NCI-H526 (cell line): ENCODE measurements at places on chromosomes 1 and 21.

DNA sequence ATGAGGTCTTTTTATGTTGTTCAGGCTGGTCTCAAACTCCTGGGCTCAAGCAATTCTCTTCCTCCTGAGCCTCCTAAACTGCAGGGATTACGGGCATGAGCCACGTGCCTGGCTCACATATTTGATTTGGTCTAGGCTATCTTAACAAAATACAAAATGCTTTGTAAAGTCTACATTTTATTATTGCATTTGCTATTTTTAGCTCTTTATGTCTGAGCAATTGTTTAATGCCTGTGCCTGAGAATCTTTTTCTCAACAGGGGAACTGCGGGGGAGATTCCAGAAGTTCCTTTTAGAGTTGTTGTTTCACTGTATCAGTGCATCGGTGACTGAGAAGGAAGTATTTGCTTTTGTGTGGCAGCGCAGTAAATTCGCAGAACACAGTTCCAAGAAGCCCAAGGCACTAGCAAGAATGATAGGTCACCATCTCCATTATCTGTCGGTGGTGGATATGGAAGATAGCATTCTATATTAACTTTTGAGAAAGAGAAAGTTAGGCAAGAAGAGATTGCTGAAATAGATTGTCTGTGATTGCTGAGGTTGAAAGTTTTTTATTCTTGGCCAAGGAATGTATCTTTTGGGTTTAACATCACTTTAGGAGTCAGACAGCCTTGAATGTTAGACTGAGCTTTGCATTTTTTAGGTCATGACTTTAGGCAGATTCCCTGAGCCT lies 167.3 kb downstream of the PDE4B start:
- no peak for DNase-seq

GRCh38 chr1:42450061-42450460 lies 5.8 kb downstream of the ZMYND12 start:
- no peak for DNase-seq

DNA sequence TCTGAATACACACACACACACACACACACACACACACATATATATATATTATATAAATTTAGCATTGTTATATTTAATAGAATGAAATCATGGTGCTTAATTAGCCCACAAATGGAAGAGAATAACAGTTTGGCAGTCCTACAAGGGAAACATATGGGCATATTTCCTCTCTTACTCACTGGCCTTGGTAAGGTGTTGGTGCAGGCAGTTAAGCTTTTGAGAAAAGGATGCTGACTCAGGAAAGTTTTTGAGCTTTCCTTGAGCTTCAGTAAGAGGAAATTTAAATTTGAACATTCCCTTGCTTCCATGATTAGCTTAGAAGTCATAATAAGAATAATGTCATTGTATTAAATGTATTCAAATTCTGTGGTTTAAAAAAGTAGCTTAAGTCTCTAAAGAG lies 37.0 kb upstream of the B3GALT5 start:
- DNase-seq = no peak

DNA sequence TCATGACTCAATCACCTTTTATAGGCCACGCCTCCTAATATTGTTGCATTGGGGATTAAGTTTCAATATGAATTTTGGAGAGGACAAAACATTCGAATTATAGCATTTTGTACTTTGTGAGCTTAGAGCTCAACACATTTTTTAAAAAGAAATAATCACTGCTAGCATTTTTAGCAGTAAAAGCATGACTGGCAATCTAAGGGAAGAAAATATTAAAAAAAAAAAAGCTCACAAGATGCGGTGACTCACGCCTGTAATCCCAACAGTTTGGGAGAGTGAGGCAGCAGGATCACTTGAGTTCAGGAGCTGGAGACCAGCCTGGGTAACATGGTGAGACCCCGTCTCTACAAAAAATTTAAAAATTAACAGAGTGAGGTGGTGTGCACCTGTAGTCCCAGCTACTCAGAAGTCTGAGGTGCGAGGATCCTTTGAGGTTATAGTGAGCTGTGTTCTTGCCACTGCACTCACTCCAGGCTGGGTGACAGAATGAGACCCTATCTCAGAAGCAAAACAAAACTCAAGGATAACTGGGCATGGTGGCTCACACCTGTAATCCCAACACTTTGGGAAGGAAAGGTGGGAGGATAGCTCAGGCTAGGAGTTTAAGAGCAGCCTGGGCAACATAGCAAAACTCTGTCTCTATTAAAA lies 28.8 kb upstream of the DIPK1A start:
- DNase-seq = no peak

DNA sequence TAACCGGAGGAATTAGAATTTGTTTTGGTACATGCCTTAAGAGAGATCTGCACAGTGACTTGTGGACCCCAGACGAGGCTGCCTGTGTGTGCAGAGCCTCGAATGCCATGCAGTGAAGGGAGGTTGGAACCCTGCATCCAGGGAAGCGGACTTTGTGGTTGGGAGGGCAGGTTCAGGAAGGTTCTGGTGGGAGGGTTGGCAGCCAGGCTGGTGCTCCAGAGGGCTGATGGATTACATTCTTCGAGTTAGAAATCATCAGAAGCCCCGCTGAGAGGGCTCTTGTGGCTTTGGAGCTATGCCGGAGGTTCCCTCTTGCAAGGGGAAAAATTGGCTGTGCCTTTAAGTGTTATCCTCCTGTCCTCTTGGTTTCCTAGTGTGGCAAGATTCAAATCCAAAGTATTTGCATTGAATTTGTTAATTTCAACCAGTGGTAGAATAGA lies 21.1 kb downstream of the ROR1 start:
- DNase-seq = peak; percentile 78

GRCh38 chr1:151914076-151914475 lies 4.8 kb upstream of the THEM4 start:
- DNase-seq = no peak

- peak; percentile 29 for DNase-seq
Measured at GRCh38 chr21:28522014-28522799, 470.5 kb downstream of the LTN1 start.

DNA sequence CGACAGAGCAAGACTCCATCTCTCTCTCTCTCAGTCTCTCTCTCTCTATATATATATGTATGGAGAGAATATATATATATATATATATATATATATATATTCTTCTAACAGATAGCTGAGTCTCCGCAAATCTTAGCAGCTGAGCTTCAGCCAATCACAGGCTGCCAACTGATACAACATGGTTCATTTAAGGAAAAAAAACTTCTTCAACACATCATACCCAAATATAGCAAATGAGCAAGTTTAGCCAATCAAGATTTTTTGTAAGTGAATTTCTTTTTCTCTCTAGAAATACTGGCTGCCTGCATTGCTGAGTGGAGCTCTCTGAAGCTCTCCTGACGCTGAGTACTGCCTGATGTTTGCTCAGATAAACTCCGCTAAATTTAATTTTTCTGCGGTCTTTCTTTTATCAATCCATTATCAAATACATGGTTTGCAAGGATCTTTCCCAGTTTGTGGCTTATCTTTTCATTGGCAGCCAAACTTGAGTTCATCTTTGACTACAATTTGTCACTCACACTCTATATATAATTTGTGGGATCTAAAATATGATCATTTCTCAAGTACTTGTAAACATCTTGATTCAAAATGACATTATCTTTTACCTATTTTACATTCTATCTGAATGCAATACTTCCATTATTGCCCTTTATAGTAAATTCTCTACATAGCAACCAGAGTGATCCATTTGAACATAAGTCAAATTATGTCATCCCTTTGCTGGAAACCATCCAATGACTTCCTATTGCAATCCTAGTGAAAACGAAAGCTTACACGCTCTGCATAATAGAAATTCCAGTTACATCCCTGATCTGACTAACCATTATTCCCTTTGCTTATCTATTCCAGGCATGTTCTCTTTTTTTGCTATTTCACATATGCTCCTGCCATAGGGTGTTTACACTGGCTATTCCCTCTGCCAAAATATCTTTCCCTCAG lies 2131.7 kb downstream of the MRPL39 start:
- no peak for DNase-seq

GRCh38 chr1:100290291-100290690 lies 24.3 kb downstream of the RTCA start:
- DNase-seq = no peak

DNA sequence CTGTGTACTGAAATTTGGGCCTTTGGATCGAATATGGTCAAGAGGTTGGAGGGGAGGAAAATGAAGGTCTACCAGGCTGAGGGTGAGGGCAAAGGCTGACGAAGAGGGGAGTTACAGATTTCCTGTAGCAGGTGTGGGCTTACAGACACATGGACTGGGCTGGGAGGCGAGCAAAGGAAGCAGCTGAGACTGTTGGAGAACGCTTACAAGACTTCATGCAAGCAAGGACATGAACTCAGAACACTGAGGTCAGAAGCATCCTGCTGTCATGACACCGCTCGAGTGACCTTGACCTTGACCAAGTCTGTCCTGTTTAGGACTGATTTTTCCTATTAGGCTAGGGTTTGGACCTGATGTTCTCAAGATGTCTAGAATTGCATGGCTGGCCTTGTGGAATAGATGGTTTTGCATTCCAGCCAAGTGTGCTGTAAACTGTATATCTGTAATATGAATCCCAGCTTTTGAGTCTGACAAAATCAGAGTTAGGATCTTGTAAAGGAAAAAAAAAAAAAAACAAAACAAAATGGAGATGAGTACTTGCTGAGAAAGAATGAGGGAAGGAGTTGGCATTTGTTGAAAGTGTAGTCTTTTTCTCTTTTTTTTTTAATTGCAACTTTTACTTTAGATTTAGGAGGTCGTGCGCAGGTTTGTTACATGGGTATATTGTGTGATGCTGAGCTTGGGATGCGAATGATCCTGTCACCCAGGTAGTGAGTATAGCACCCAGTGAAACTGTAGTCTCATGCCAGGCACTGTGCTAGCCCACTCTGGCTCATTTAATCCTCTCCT lies 5.8 kb downstream of the ELF3 start:
- no peak for DNase-seq

- DNase-seq = no peak
Measured at GRCh38 chr1:21932127-21932526, 5.0 kb downstream of the HSPG2 start.

- DNase-seq = peak; percentile 87
Measured at GRCh38 chr1:99481391-99481996, 164.4 kb upstream of the PALMD start.

DNA sequence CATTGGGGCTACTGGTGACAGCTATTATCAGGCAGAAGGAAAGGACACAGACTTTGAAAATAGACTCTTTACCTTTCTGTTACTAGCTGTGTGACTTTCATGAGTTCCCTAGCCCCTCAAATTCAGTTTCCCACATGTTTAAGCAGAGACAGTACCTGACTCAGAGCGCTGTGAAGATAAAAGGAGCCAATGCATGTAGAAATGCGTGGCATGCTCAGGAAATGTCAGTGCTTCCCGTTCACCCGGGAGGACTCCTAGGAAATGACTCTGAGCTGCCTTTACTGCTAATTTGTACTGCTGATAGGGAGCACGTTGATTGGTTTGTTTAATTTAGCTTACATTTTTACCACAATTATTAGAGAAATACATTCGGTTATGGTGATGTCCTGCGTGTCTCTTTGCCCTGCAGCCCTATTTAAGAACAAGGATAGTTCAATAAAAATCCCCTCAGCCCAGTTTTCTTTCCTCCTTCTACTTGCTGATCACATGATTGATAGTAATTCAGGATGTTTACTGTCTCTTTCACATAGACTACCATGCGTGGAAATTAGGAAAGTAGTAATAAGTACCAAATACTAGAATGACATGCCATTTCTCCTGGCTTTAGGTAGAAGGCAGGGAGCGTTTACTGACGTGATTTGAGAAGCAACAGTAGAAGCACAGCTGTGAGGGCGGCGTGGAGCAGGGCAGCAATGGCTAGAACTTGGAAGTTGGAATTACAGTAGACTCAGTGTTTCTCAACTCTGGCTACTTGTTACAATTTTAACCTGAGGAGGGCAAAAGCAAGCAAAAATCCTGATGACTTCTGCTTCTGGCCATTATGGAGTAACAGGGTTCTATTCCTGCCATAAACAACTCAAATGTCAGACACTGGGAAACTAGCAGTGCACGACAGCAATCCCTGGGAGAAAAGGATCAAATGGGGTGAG lies 15.9 kb downstream of the PDIK1L start:
- DNase-seq = no peak

- DNase-seq = no peak
Measured at GRCh38 chr21:36613059-36613458, 85.9 kb upstream of the SIM2 start.

GRCh38 chr1:1543706-1544099 lies 3.3 kb upstream of the TMEM240 start:
- DNase-seq = no peak

DNA sequence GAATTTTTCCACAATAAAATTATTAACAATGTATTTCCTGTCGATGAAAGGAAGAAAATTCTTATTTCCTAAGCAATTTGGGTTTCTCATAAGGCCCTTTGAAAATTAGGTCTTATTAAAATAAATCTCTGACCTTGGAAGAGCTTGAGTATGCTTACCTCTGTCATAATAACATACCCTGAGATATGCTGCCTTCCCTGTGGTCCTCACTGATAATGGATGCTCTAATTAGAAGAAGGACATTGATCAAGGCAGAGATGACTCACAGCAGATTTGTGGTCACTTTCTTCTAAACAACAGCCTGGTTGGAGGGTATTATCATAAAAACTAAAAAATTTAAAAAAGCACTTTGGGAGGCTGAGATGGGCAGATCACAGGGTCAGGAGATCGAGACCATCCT lies 217.8 kb downstream of the GRIK1 start:
- no peak for DNase-seq

DNA sequence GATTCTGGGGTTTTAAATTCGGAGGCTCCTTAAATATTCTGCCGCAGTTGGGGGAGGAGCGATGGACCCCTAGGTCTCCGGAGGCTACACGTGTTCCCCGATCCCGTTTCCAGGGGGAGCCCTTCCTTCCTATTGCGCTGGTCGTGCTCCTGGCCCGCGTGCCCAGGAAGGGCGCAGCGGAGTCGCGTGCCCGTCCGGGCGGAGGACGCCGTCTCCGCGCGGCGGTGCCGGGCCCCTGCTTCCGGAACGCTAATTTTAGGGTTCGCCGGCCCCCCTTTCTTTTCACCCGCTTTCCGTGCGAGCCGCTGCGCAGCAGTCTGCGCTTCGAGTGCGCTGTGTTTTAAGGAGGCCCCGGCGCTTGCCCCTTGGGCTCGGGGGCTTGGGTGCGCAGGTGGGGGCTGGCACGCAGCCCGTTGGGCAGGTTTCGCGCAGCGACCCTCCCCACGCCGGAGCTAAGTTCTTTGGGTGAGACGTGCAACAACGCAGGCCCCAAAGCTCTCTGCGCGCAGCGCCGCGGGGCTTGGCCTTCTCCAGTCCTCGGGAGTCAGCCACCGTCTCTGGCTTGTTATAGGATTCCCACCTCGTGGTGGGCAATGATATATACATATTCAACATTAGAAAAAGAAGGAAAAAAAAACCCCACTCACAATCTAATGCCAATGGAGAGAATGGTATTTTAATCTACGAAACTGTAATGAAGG lies 43.5 kb upstream of the DNAJC6 start:
- DNase-seq = peak; percentile 86

GRCh38 chr1:178337091-178337706 lies 159.6 kb downstream of the CLEC20A start:
- no peak for DNase-seq

- peak; percentile 21 for DNase-seq
Measured at GRCh38 chr1:113250161-113250560, 140.2 kb upstream of the MAGI3 start.
